ENCODE measurements at places on chromosomes 12 and 14. TPM values are rescaled to one million over a fixed set of nuclear protein-coding genes. Genes with fewer than 3 reads are reported as not detected.
A peak's percentile ranks its signal among the peaks of the same experiment; 100 is the strongest.

The ACADS gene
- 16.0 TPM for total RNA-seq

The ABCC9 gene
- not detected for total RNA-seq

The LIN7A gene
- total RNA-seq: 11.9 TPM

The RERG gene
- total RNA-seq: not detected

The ANAPC5 gene
- total RNA-seq: 167 TPM

The ZFHX2 gene
- total RNA-seq: 2.2 TPM

The GUCY2C gene
- total RNA-seq: 2.5 TPM

The ASPG gene
- total RNA-seq: 2.9 TPM

The ZDHHC22 gene
- total RNA-seq: 11.6 TPM

DNA sequence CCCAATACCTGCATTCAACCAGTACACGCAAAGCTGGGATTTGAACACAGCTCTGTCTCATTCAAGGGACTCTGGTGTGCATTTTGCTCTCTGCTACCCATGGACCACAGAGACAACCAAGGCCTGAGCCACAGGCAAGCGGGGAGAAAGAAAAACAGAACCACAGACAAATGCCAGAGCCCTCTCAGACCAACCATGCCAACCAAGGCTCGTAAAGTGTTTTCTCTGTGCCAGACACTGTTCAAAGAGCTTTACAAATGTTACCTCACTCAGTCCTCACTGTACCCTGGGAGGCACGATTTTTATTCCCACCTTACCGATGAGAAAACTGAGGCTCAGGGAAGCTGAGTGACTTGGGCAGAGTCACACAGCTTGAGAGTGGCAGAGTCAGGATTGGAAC, 32.4 kb upstream of the EML1 start:
- DNase-seq: no peak

DNA sequence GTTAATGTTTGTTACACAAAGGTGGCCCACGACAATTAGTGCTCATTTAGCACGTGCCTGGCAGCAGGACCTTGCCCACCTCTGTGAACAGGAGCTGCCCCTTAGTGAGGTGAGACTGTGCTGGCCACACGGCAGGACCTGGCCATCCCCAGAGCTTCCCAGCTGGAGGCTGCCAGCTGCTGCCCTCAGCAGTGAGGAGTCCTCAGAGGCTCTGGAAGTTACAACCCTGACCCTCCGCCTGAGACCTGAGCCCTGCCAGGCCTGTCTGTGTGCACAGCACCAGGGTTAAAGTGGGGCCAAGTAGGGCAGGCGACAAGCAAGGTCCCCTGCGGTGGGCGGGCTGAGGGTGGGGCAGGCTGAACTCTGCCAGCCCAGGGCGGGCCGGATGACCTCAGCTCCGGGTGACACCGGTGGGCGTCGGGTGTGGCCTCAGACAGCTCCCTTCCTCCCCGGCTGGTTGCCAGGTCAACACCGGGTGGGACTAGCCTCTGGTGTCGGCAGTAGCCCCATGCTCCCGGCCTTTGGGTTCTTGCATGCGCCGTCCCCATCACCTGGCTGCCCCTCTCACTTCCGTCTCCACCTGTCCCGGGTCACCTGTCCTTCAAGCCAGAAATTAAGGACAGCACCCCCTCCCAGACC, 9.2 kb upstream of the LBHD2 start:
- DNase-seq: no peak

DNA sequence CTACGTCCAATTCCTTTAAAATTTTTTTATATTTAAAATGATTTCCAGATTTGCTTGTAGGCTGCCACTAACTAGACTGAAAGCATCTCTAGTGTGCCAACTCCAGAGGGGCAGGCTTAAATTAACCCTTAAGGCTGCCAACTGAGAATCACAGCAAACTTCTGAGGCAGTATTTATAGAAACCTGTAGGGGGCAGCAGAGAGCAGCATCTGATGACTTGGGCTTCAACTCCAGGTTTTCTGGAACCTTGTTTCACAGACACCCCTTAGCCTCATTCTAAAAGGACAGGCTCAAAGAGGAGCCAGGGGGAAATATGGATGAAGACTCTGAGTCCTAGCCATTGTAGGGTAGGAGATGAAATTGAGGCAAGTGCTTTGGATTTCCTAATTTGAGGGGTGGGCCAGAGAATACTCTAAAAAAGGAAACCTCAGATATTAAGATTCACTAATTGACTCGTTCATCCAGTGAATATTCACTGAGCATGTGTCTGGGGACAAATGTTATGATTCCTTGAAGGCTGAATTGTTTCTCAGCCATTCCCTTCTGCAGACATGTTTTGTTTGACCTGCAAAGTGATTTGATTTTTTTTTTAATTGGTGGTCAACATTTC, 63.3 kb upstream of the HSPB8 start:
- DNase-seq: peak; percentile 74

DNA sequence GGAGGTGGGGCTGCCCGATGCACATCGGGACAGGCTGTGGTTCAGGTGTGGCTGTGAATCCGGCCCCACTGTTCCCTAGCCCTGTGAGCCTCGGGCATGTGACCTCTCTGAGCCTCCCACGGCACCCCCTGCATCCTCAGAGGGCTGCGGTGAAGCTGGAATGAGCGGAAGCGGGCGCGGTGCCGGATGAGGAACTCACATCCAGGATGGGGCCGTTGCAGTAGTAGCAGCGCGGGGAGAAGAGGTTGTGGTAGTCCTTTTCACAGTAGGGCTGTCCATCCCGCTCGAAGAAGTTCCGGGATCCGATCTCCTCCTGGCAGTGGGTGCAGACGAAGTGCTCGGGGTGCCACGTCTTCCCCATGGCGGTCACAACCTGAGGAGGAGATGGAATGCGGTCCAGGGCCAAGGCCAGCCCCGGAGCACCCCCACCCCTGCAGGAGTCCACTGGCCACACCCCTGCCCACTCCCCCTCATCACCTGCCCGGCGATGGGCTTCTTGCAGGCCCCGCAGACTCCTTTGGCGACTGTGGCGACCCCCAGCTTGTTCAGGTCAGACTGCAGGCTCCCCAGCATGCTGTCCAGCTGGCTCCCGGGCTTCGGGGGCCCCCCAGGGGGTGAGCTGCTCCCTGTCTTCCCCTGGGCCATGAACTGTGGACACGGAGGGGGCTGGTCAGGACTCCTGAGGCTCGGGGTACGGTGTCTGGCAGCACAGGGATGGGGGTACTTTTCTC, 13.9 kb upstream of the RPLP0 start:
- peak; percentile 70 for DNase-seq

GRCh38 chr12:120579179-120579578, 2.0 kb downstream of the POP5 start:
- DNase-seq: no peak

GRCh38 chr12:19916974-19917373, 451.4 kb upstream of the PDE3A start:
- no peak for DNase-seq

GRCh38 chr14:35229084-35229791, 62.9 kb upstream of the PSMA6 start:
- peak; percentile 13 for DNase-seq

- DNase-seq: no peak
These were observed 182.3 kb upstream of the GZMB start for GRCh38 chr14:24816011-24816928.

DNA sequence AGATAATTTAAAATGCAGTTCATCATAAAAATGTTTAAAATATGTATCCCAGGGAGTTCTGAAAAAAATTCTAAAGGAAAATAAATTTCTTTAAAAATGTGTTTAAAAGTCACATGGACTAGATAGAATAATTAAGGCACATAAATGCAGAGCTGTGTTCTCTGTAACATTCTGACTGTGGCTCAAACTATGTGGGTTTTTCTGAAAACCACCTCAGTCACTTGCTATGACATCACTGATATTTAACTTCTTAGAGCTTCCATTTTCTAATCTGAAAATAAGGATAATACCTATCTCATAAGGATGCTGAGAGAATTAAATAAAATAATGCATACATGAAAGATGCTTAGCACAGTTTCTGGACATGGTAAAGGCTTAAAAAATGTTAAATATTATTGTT, 107.3 kb downstream of the SLC41A2 start:
- DNase-seq: no peak

DNA sequence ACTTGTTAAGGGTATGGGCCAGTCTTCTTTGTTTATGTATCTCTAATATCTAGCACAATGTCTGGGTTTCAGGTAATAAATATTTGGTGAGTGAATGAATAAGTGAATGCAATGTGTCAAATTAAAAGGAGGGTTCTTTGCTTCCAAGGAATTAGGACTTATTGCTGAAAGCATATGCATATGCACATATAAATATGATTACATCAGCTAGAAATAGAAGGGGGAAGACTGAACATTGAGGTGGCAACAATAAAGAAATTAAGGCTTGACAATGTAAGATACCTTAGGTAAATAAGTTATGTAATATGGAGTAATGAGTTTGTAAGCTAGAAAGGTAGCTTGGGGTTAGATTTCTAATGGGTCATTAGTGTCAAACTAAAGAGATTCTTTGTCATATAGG, 37.7 kb downstream of the KCNMB4 start:
- DNase-seq: no peak

GRCh38 chr12:83016218-83016835, 329.6 kb downstream of the TMTC2 start:
- no peak for DNase-seq

DNA sequence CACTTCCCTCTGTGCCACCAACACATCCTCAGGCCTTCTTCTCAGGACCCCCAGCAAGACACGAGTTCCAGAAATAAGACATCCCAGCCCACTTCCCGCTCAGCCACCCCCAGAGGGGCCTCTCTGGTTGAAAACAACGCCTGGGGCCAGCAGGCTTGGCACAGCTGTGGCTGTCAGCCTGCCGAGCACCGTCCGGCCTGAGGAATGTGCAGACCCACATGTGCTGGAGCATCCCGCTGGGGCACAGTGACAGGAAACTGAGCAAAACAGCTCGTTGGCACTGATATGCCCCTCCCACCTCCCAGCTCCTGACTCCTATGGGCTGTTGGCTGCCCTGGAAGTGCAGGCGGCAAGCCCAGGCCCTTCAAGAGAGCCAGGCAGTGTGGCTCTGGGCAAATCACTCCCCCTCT, 1.4 kb downstream of the SYNE3 start:
- peak; percentile 78 for DNase-seq

DNA sequence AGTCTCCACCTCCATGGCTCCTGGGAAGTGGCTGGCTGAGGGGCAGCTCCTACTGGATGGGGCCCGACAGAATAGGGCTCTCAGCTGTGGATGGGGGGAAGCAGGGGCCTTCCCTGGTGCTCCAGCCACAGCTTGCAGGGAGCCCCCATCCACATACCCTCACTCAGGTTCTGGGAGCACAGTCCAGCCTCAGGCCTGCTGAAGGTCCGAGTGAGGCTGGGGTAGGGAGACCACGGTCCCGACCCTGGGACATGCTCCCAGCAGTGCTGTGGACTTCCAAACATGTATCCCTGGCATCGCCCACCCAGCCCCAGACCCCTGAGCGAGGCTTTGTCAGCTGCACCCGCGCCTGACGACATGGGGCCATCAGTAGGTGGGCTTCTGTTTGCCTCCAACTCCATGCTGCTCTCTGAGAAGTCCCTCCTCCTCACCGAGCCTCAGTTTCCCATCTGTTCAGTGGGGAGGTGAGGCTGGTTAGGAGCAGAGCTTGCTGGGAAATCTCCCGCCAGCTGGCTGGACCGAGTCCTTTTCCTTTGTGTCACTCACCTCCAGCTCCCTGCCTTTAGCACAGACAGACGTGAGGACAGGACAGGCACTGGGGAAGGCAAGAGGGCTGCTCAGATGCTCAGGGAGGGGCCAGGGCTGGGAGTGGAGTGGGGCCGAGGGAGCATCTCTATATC, 9.1 kb upstream of the ATG101 start:
- DNase-seq: no peak

- peak; percentile 51 for DNase-seq
These were observed 156.5 kb upstream of the C14orf180 start for GRCh38 chr14:104422837-104423681.

- peak; percentile 66 for DNase-seq
These were observed 12.6 kb downstream of the C12orf43 start for GRCh38 chr12:121003650-121004049.

- DNase-seq: no peak
These were observed 232.4 kb downstream of the SNAPC1 start for GRCh38 chr14:61994589-61994988.

GRCh38 chr14:77302926-77303325, 17.8 kb downstream of the POMT2 start:
- no peak for DNase-seq

DNA sequence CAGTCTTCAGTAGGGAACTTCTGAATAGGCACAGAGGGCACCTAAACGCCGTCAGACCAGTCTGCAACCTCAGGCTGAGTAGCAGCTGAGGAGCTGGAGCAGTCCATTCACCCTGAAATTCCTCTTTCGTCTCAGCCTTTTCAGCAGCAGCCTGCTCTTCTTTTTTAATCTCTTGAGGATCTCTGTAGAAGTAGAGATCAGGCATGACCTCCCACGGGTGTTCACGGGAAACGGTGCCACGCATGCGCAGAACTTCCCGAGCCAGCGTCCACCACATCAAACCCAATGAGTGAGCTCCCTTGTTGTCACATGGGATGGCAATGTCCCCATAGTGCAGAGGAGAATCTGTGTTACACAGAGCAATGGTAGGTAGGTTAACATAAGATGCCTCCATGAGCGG, 11.1 kb upstream of the MARK3 start:
- DNase-seq: no peak

GRCh38 chr12:105427883-105428282, 97.4 kb downstream of the C12orf75 start:
- DNase-seq: peak; percentile 33

- DNase-seq: peak; percentile 76
These were observed 148.1 kb upstream of the NRXN3 start for GRCh38 chr14:78022059-78022458.

DNA sequence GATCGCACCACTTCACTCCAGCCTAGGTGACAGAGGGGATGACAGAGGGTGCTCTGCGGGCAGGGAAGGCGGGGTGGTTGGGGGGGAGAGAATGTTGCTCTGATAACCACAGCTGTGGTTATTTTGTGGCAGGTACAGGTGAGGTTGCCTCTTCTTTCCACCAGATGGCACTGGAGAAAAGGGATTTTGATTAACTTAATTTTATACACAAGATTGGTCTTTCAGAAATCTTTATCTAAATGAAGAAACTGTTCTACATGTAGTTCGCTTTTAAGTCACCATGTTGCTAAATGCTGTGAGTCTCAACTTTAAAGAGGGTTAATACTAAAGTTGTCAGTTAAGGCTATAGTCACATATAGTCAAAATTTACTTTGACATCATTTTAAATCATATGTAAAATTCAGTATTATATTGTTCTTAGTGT, 25.7 kb downstream of the FGF23 start:
- peak; percentile 58 for DNase-seq

DNA sequence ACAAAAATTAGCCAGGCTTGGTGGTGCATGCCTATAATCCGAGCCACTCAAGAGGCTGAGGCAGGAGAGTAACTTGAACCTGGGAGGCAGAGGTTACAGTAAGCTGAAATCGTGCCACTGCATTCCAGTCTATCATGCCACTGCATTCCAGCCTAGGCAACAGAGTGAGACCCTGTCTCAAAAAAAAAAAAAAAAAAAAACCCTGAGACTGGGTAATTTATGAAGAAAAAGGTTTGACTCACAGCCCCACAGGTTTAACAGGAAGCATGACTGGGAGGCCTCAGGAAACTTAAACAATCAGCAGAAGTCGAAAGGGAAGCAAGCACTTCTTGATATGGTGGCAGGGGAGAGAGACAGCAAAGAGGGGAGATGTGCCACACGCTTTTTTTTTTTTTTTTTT, 123.2 kb downstream of the GXYLT1 start:
- DNase-seq: no peak

All from H7 (cell line).